ENCODE measurements at places on chromosomes 2 and 18. TPM values are rescaled to one million over a fixed set of nuclear protein-coding genes. Genes with fewer than 3 reads are reported as not detected.

Gene PAX8
- total RNA-seq: 1.0 TPM

Gene ABCG8
- total RNA-seq: 0.15 TPM

Gene GALNT13
- 0.33 TPM for total RNA-seq

Gene ZNF521
- 67.5 TPM for total RNA-seq

Gene CYP27A1
- total RNA-seq: 25.6 TPM

Gene OTOS
- total RNA-seq: not detected

Gene TBR1
- 0.64 TPM for total RNA-seq

Gene CYP27C1
- 0.33 TPM for total RNA-seq

DNA sequence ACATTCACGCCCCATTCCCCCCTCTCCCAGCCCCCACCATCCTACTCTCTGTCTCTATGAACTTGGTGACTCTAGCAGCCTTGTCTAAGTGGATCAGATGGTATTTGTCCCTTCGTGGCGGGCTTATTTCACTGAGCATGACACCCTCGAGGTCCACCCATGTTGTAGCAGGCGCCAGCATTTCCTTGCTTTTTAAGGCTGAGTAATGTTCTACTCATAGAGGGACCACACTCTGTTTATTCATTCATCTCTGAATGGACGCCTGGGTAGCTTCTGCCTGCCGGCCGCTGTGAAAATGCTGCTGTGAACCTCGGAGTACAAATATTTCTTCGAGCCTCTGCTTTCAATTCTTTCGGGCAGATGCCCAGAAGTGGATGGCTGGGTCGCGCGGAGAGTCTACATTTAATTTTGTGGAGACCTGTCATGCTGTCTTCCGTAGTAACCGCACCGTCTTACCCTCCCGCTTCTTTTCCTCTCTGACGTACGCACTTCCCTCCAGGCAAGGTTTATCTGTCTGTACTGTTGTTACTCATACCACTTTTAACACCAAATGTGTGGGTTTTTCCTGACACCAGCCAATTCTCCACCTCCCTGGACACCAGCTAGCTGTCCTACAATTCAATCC, 5.6 kb downstream of the CROCC2 start:
- no peak for DNase-seq
- peaks cover 19% of the 10 kb centered on the region for H3K4me1 ChIP-seq
- no peak overlapping the region for H3K27ac ChIP-seq

GRCh38 chr2:2848621-2849333, 517.7 kb upstream of the MYT1L start:
- no peak overlapping the region for H3K27ac ChIP-seq
- H3K27me3 ChIP-seq: no peaks in the 10 kb centered on the region
- H3K36me3 ChIP-seq: no peaks in the 10 kb centered on the region

DNA sequence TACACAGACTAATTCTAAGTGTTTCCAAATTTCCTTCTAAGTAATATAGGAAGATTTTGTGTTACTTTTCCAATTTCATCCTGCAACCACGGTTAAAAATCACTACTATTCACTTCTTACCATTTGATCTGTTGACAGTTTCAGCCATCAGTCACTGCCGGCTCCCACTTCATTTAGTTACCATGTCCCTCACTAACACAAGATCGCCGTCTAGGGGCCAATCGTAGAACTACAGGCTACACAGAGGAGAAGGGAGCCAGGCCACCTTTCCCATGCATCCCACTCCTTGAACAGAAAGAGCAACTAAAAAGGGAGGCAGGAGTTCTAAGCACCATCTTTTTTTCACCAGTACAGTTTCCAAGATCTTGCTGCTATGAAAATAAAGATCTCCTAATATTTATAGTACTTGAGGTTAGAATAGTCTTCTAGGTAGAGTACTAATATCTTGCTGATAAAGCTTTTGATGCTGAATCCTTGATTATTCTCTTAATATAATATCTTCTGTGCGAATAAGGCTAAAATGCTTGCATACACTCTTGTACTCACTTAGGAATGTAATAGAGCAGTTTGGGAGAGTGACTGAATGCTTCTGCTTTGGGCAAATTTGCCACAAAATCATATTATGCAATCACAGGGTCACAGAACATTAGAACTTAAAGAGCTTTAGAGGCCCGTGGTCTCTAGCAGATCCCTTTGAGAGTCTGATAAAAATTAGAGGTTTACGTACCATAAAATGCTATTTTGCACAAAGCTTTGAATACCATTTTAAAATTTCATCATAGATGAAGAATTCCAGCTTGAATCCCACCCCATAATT, 39.5 kb upstream of the CYP1B1 start:
- peak overlapping the region; percentile 56 for H3K27ac ChIP-seq
- no peak overlapping the region for H3K4me3 ChIP-seq
- H3K4me1 ChIP-seq: no peaks in the 10 kb centered on the region

DNA sequence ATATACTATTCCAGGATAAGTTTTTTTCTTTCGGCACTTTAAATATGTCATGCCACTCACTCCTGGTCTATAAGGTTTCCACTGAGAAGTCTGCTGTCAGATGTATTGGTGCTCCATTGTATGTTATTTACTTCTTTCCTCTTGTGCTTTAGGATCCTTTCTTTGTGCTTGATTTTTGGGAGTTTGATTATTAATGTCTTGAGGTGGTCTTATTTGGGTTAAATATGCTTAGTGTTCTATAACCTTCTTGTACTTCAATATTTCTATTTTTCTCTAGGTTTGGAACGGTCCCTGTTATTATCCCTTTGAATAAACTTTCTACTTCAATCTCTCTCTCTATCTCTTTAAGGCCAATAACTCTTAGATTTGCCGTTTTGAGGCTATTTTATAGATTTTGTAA, 28.3 kb downstream of the STPG4 start:
- no peaks in the 10 kb centered on the region for H3K4me1 ChIP-seq
- H3K27me3 ChIP-seq: no peaks in the 10 kb centered on the region

GRCh38 chr18:27856820-27857219, 320.1 kb downstream of the CDH2 start:
- no peak overlapping the region for H3K4me3 ChIP-seq
- DNase-seq: no peak
- no peak overlapping the region for H3K27ac ChIP-seq
- no peaks in the 10 kb centered on the region for H3K36me3 ChIP-seq
- no peaks in the 10 kb centered on the region for H3K27me3 ChIP-seq
- H3K4me1 ChIP-seq: no peaks in the 10 kb centered on the region

- no peak overlapping the region for H3K4me3 ChIP-seq
- peaks cover 9% of the 10 kb centered on the region for H3K4me1 ChIP-seq
- H3K36me3 ChIP-seq: no peaks in the 10 kb centered on the region
- DNase-seq: no peak
Measured at GRCh38 chr2:85605406-85606115, 3.1 kb upstream of the TMEM150A start.

DNA sequence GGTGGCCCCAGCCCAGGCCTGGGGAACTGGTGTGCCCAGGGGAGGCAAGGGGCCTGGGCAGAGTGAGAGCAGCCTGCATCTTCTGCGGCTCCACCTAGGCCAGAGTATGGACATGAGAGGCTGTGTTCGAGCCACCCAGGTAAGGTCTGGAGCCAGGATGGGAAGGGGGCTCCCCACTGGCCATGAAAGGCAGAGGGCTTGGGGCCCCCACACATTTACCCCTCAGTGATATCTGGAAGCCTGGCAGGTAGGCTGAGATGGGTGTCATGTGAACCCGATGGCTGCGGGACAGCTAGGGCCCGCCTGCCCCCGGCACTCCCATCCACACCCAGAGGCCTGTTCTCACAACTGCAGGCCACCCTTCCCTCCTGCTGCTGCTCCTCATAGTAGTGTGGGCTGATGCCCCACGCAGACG, 13.2 kb downstream of the ADRA2B start:
- H3K27ac ChIP-seq: no peak overlapping the region
- DNase-seq: no peak
- H3K4me3 ChIP-seq: no peak overlapping the region
- no peaks in the 10 kb centered on the region for H3K27me3 ChIP-seq
- H3K4me1 ChIP-seq: no peaks in the 10 kb centered on the region

- H3K4me3 ChIP-seq: no peak overlapping the region
- no peak for DNase-seq
- H3K27me3 ChIP-seq: no peaks in the 10 kb centered on the region
Measured at GRCh38 chr2:25938345-25938744, 44.0 kb downstream of the KIF3C start.

GRCh38 chr18:49859021-49859359, 45.7 kb upstream of the ACAA2 start:
- H3K4me1 ChIP-seq: no peaks in the 10 kb centered on the region
- no peak overlapping the region for H3K4me3 ChIP-seq
- H3K27me3 ChIP-seq: no peaks in the 10 kb centered on the region
- peak overlapping the region; percentile 22 for H3K27ac ChIP-seq
- no peaks in the 10 kb centered on the region for H3K36me3 ChIP-seq

GRCh38 chr2:74051504-74051903, 66.8 kb downstream of the TET3 start:
- no peaks in the 10 kb centered on the region for H3K4me1 ChIP-seq
- H3K36me3 ChIP-seq: no peaks in the 10 kb centered on the region
- no peak overlapping the region for H3K4me3 ChIP-seq

DNA sequence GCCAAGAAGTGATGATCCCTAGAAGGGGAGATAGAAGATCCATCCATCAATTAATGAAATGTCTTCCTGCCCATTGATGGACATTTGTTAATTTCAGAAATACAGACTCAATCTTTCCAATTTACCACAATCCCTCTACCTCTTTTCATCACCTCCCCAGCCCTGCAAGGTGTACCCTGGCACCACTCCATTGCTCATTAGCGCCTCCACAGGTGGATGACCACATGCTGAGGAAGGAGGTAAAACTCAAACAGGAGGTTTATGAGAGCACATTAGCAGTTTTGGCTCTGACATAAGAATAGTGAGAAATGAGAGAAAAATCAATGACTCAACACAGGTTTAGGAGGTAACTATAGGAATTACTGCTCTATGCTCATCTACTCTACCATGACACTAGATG, 208.0 kb downstream of the C1D start:
- H3K36me3 ChIP-seq: no peaks in the 10 kb centered on the region
- H3K4me3 ChIP-seq: no peak overlapping the region
- no peak for DNase-seq
- H3K4me1 ChIP-seq: no peaks in the 10 kb centered on the region

GRCh38 chr2:48221846-48222516, 308.0 kb upstream of the STON1 start:
- H3K36me3 ChIP-seq: no peaks in the 10 kb centered on the region
- no peak overlapping the region for H3K4me3 ChIP-seq
- no peak overlapping the region for H3K27ac ChIP-seq
- H3K4me1 ChIP-seq: no peaks in the 10 kb centered on the region
- no peak for DNase-seq
- H3K27me3 ChIP-seq: no peaks in the 10 kb centered on the region

DNA sequence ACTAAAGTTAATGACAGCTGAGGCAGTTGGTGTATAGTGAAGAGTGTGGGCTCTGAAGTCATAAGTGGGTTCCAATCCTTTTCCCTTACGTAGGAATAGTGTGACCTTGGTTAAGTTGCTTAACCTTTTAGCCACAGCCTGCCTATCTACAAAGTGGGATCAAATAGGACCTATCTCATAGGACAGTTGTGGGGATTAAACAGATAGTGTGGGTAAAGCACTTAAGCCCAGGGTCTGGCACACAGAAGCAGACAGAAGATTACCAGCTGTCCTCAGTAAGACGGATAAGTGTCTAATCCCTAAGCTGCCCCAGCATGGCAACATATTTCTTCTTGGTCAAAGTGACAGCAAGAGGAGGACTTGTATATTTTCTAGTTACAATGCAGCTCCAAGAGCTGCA, 28.2 kb downstream of the UBE2F start:
- no peak overlapping the region for H3K4me3 ChIP-seq
- H3K27me3 ChIP-seq: no peaks in the 10 kb centered on the region
- DNase-seq: no peak

GRCh38 chr2:106572541-106573450, 85.6 kb downstream of the CD8B2 start:
- no peaks in the 10 kb centered on the region for H3K36me3 ChIP-seq
- peaks cover 5% of the 10 kb centered on the region for H3K4me1 ChIP-seq
- no peak for DNase-seq

DNA sequence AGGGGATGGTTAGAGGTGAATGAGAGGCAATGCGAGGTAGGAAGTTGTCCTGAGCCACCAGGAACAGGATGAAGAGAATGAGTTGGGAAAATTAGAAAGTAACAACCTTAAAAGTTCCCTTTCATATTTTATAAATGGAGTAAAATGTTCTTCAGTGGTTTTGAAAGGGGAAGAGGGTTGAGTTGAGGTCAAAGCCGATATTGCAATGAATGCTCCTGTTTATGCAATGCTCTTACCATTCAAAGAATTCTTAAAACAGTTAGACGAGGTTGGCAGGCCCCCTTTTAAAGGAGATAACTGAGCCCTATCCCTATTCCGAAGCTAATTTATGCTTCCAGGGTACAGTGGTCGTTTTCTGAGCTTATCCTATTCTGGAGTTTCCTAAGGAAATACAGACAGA, 2110.3 kb upstream of the CELF4 start:
- H3K36me3 ChIP-seq: no peaks in the 10 kb centered on the region
- no peak overlapping the region for H3K27ac ChIP-seq
- H3K4me1 ChIP-seq: no peaks in the 10 kb centered on the region
- no peaks in the 10 kb centered on the region for H3K27me3 ChIP-seq
- no peak for DNase-seq

- H3K4me3 ChIP-seq: no peak overlapping the region
- no peaks in the 10 kb centered on the region for H3K36me3 ChIP-seq
- DNase-seq: no peak
- H3K27ac ChIP-seq: no peak overlapping the region
Measured at GRCh38 chr2:105737980-105738657, 6.6 kb upstream of the NCK2 start.

DNA sequence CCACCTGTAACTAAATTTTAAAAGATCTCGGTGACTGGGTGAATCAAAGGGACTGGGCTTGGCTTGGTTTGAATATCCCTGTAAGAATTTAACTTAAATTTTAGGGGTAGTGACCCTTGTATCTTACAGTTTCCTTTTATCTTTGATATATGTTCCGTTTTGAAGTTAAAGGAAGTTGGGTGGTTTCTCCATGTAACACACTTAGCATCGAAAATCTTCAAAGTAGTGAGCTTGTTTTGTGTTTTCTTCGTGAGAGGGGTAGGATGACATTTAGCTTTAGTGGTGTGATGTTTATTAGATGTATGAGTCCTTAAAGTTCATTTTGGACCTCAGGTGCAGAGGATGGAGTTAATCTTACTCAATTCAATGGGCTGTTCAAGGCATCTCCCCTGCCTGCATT, 1.6 kb downstream of the WDR7 start:
- no peaks in the 10 kb centered on the region for H3K27me3 ChIP-seq
- no peaks in the 10 kb centered on the region for H3K36me3 ChIP-seq
- no peak overlapping the region for H3K4me3 ChIP-seq

- H3K27me3 ChIP-seq: no peaks in the 10 kb centered on the region
- H3K27ac ChIP-seq: no peak overlapping the region
- H3K4me3 ChIP-seq: no peak overlapping the region
- no peak for DNase-seq
- H3K36me3 ChIP-seq: no peaks in the 10 kb centered on the region
Measured at GRCh38 chr2:10867692-10868420, 43.9 kb upstream of the KCNF1 start.

DNA sequence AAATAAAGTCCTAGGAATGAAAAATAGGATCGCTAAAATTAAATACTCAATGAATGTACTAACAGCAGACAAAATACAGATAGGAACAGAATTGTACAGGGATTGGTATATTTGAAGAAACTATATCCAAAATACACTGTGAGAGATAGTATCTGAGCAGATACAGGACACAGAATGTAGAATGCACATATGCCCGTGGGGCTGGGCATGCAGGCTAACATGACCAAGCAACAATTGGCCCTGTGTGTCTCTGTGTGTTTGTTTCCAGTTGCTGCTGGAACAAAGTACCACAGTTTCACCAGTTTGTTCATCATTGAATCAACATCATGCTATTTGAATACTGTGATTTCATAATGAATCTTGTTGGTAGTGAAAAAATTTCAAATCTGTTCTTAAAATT, 127.6 kb downstream of the PMAIP1 start:
- H3K4me1 ChIP-seq: no peaks in the 10 kb centered on the region
- H3K36me3 ChIP-seq: no peaks in the 10 kb centered on the region
- no peak for DNase-seq
- no peak overlapping the region for H3K27ac ChIP-seq
- no peak overlapping the region for H3K4me3 ChIP-seq
- no peaks in the 10 kb centered on the region for H3K27me3 ChIP-seq

Data from breast epithelium (tissue), 4 donors.